ENCODE measurements at places on chromosomes 11 and 22. TPM values are rescaled to one million over a fixed set of nuclear protein-coding genes. Genes with fewer than 3 reads are reported as not detected.

The BIRC3 gene
- 33.4 TPM for total RNA-seq

GRCh38 chr22:44211946-44212930 is 31.5 kb downstream of the PARVG start:
- no peak for DNase-seq

The MMP8 gene
- not detected for total RNA-seq

The OSBPL5 gene
- 24.3 TPM for total RNA-seq

The BSCL2 gene
- 29.9 TPM for total RNA-seq

The KRTAP5-2 gene
- total RNA-seq = not detected

GRCh38 chr11:61749591-61750217 is 2.7 kb upstream of the MYRF start:
- DNase-seq = no peak

The PKDREJ gene
- total RNA-seq = not detected

The TH gene
- not detected for total RNA-seq

The OR2AG1 gene
- not detected for total RNA-seq

GRCh38 chr11:78039919-78040671 is 17.0 kb upstream of the KCTD14 start:
- peak; percentile 72 for DNase-seq

- no peak for DNase-seq
Observed at GRCh38 chr11:20289732-20290131, 73.8 kb upstream of the HTATIP2 start.

DNA sequence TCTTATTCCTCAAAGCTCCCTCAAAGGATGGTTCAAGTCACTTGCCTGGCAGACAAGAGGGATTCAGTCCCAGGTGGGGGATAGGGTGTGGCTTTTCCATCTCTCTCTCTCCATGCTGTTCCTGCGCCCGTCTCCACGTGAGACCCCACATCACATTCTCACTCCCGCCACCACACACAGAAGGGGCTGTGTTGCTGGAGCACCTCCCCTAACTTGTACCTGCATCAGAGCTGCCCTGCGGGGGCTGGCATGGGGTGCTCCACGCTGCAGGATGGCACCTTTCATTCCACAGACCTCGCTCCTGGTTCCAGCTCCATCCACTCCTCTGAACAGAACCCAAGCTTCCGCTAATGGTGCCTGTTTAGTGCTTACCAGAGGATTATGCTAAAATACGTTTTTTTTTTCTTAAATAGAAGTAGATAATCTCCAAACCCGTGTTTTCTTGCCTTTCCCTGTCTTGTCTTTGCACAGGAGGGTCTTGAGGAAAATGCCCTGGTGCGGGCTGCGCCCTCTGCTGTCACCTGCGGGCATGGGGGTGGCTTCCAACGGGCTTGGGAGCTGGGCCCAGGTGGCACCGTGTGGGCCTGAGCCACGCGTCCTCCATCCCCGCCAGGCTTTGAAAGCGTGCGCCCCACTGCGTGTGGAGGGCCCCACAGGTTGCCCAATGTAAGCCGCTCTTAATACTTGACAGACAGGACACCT is 985.6 kb downstream of the BRD1 start:
- no peak for DNase-seq

GRCh38 chr22:44909241-44909640 is 100.6 kb downstream of the PHF21B start:
- DNase-seq = no peak

DNA sequence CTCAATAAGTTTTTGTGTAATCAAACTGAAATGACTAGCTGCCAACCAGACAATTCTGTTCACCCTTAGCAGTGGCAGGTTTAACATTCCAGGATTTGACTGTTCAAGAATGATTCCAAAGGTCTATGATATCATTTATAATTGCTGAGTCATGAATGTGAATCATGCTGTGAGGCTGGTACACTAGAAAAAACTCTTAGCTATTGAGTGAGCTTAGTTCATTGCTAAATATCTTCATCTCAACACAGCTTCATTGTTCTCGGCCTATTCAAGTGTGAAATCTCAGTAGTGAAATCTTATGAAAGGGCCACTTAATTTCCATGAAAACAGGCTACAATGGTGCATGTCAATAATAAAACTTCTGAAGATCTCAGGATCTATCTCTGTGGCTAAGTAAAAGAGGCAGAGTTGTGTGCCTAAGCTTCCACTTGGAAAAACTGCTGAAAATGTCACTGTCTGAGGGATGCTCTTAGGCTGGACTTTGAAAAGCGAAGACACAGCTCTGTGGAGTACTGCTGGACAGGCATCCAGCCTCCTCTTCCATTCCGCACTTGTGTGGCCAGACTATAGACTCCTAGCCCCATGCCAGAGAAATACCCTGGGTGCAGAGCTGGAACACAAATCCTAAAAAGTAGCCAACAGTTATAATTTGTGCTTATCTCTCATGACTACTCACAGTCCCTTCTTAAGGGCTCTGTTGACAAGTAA is 12.8 kb downstream of the AQP11 start:
- peak; percentile 63 for DNase-seq

DNA sequence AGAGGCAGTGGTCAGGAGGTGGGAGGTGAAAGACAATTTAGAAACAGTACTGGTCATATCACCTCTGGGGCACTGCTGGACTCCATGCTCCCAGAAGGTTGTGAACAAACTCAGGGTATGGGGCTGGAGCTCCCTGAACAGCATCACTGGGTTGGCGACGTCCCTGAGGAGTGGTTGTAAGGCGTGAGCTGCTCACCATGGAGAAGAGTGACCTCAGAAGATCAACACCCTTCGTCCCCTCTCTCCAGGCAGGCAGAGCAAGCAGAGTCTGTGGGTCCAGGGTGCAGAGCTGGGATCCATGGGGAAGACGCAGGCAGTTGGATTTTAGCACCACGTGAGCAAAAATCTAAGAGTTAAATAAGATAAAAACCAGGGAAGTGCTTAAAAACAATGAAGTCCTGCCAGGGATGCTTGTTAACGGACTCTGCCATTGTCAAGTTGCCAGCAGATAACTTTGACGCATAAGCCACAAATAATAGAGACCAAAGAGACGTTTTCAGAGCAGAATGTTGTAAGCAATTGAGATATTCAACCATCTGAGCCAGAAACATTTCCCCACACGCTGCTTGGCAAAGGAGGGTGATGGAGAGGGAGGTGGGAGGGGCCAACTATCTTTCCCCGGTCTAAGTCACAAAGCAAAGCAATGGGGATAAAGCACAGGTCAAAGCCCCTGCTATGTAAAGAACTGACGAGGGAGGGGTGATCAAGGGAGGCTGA is 13.6 kb downstream of the PNPLA5 start:
- no peak for DNase-seq

The LDHA gene
- total RNA-seq = 236 TPM

DNA sequence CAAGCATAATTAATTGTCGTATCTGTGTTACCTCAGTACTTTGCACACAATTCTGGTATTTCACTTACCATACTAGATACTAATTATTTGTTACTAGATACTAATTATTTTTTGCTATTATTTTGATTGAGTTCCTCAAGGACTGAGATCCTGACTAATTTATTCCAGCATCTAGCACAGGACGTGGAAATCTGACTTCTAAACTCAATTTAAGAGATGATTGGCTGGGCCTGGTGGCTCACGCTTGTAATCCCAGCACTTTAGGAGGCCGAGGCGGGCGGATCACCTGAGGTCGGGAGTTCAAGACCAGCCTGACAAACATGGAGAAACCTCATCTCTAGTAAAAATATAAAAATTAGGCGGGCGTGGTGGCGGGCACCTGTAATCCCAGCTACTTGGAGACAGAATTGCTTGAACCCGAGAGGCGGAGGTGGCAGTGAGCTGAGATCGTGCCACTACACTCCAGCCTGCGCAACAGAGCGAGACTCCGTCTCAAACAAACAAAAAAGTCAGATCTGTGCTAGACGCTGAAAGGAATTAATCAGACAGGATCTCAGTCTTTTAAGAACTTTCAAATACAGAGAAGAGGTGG is 527 bp upstream of the MRPL48 start:
- no peak for DNase-seq

GRCh38 chr22:32354360-32355351 is 3.0 kb upstream of the RFPL3 start:
- no peak for DNase-seq

GRCh38 chr11:20397281-20397680 is 9.8 kb downstream of the PRMT3 start:
- no peak for DNase-seq

GRCh38 chr11:38460896-38461295 is 1862.9 kb upstream of the RAG2 start:
- DNase-seq = peak; percentile 85

All from stomach (tissue), 19 donors.